Pancreas (tissue), 10 donors: ENCODE measurements at places on chromosomes 3 and 15. TPM values are rescaled to one million over a fixed set of nuclear protein-coding genes. Genes with fewer than 3 reads are reported as not detected.

GRCh38 chr15:68587769-68588385 lies 9.1 kb downstream of the CORO2B start:
- DNase-seq = no peak
- no peaks in the 10 kb centered on the region for H3K4me1 ChIP-seq
- no peaks in the 10 kb centered on the region for H3K36me3 ChIP-seq
- no peak overlapping the region for H3K27ac ChIP-seq
- H3K27me3 ChIP-seq = no peaks in the 10 kb centered on the region

Gene AGBL1
- under 0.01 TPM for polyA plus RNA-seq

DNA sequence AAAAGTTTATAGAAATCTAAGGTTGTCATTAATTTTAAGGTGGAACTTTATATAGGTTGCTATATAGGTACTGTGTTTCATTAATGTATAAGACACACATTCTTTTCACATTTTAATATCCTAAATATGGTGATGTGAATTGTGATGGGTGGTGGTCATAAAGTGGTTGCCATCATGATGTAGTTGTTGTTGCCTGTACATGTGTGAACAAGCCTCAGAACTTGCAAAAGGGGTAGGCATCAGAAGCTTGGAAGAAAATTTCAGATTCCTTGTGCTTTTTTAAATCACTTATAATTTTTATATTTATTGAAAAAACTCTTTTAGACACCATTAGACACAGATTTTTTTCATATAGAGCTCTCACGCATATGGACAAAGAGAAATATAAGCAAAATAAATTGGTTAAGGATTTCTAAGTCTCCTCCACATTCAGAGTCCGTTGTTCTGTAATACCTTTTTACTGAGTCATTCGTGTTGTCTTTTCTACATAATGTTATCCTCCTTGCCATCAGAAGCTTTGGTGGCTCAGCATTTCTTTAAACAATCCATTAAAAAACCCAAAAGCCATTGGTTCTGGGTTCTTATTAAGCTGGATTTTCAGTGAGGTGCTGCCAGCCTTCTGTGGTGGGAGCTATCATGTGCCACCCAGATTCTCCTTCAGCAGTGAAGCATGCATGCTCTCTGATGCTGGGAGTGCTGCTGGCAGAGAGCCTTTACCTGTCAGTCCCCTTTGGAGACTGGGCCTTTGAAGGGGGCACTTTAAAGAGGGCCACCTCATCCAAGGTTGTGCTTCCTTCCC lies 140.4 kb upstream of the GALNT15 start:
- no peak for DNase-seq
- no peaks in the 10 kb centered on the region for H3K4me1 ChIP-seq
- no peaks in the 10 kb centered on the region for H3K27me3 ChIP-seq
- H3K4me3 ChIP-seq = no peak overlapping the region

DNA sequence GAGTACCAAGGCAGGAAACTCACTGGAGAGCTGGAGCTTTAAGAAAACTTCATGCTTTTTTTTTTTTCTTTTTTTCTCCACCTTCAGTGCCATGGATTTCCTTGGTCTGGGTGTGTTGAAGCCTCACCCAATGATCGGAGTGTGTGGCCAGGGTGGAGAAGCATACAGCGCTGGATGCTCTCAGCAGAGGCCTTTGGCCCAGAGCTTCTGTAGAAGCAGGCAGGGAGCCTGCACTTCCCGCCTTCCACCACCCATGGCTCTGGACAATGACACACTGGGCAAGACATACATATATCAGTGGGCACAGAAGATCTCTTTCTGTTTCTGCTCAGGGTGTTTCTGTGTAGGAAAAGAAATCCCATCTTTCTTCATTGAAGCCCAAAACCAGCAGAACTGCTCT lies 55.8 kb upstream of the ACAD9 start:
- DNase-seq = no peak
- no peak overlapping the region for H3K27ac ChIP-seq
- H3K27me3 ChIP-seq = no peaks in the 10 kb centered on the region
- H3K36me3 ChIP-seq = no peaks in the 10 kb centered on the region
- H3K4me3 ChIP-seq = no peak overlapping the region

DNA sequence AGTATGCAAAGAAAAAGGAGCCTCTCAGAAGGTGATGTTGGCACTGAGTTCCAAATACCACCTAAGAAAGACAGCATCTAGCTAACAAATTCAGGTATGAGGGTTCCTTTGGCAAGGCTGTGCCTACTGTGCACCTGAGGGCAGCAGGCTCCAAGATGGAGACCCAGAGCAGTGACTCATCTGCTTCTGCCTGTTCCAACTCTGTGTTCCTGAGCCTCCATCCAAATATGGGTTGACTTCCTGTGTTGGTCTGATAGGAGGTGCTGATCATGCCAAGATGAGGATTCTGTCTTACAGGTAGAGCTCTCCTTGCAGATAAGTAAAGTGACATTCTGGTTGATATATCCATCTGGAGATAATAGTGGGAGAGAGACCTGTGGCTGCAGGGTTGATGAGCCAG lies 26.0 kb downstream of the SV2B start:
- DNase-seq = no peak
- no peak overlapping the region for H3K27ac ChIP-seq
- no peaks in the 10 kb centered on the region for H3K4me1 ChIP-seq
- no peaks in the 10 kb centered on the region for H3K27me3 ChIP-seq
- no peaks in the 10 kb centered on the region for H3K36me3 ChIP-seq

DNA sequence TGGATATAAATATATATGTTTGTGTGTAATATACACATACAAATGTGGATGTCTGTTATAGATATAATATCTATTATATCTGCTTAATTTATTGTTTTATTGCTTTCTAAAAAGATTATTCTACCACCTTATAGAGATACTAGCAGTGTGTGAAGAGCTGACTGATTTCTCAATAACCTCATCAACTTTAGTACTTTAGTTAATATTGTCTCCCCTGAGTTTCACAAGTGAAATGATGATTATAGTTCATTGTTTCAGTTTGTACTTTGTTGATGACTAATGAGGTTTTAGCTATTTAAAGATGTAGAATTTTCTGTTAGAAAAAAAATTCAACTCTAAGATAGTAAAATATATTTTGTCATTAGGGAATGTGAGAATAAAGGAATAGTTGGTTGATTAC lies 11.4 kb downstream of the RSRC1 start:
- DNase-seq = no peak
- H3K4me3 ChIP-seq = no peak overlapping the region
- H3K36me3 ChIP-seq = no peaks in the 10 kb centered on the region
- no peaks in the 10 kb centered on the region for H3K4me1 ChIP-seq
- H3K27ac ChIP-seq = no peak overlapping the region

Gene FGF7
- 3.6 TPM for polyA plus RNA-seq

DNA sequence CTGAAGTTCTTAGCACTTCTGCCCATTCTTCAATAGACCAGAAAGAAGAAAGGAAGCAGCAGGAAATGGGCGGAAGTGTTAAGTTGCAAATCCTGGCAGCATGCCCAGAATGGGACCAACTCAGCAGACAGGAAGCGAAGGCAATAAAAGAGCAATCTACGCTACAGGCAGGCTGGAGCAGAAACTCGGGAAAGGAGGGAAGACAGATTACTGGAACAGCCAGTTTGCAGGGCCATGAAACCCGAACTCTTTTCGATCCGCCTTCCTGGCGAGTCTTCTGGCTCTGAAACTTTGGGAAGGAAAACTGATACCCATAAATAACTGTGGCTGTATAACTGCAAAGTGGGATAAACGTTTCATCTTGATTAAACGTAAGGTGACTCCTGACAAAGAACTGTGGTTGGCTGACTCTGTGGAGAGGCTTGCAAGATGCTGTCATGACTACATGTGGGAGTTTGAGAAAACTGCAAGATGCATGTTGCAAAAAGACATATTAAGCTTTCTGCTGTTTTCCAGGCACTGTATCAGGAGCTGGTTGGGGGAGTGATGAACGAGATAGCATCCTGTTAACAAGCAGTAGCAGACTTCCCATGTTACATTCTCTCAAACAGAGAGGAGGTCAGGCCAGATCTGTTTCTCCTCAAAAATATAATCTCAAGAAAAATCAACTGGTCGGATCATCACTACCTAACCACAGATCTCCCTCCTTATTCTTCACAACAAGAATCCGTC lies 67.8 kb downstream of the FMN1 start:
- no peaks in the 10 kb centered on the region for H3K27me3 ChIP-seq
- no peak overlapping the region for H3K4me3 ChIP-seq
- H3K4me1 ChIP-seq = no peaks in the 10 kb centered on the region
- H3K27ac ChIP-seq = no peak overlapping the region
- DNase-seq = peak; percentile 50
- H3K36me3 ChIP-seq = no peaks in the 10 kb centered on the region

Gene SERPINI2
- 242 TPM for polyA plus RNA-seq

Gene HYAL1
- polyA plus RNA-seq = 11.7 TPM

DNA sequence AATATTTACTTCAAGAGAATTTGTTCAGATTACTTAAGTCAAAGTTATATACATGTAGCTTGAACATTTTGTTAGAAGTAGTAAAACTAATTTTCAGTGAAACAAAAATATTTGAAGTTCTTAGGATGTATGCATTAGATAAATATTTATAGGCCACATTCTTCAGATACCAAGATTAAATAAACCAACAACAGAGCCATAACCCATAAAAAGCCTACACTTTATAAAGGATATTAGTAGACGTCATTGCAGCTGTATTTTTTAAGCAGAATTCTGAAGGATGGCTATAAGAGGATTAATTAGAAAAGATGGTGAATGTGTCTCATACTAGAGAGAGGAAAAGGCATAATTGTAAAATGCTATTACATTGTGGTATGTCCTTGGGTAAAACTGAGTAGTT lies 449.7 kb upstream of the ALCAM start:
- no peaks in the 10 kb centered on the region for H3K27me3 ChIP-seq
- no peaks in the 10 kb centered on the region for H3K4me1 ChIP-seq
- H3K36me3 ChIP-seq = no peaks in the 10 kb centered on the region

Gene CADM2
- polyA plus RNA-seq = 0.31 TPM

- H3K27ac ChIP-seq = no peak overlapping the region
- DNase-seq = no peak
- H3K27me3 ChIP-seq = no peaks in the 10 kb centered on the region
- H3K4me1 ChIP-seq = peaks cover 22% of the 10 kb centered on the region
- no peak overlapping the region for H3K4me3 ChIP-seq
Measured at GRCh38 chr3:182713743-182714517, 79.4 kb upstream of the ATP11B start.

Gene ADGRG7
- not detected for polyA plus RNA-seq

Gene FEZF2
- polyA plus RNA-seq = 0.12 TPM

Gene CKMT1B
- polyA plus RNA-seq = 2.7 TPM

Gene KLHL24
- polyA plus RNA-seq = 6.2 TPM

GRCh38 chr3:157166561-157166960 lies 6.6 kb upstream of the CCNL1 start:
- no peak overlapping the region for H3K27ac ChIP-seq
- no peak overlapping the region for H3K4me3 ChIP-seq
- H3K36me3 ChIP-seq = no peaks in the 10 kb centered on the region
- H3K27me3 ChIP-seq = no peaks in the 10 kb centered on the region

DNA sequence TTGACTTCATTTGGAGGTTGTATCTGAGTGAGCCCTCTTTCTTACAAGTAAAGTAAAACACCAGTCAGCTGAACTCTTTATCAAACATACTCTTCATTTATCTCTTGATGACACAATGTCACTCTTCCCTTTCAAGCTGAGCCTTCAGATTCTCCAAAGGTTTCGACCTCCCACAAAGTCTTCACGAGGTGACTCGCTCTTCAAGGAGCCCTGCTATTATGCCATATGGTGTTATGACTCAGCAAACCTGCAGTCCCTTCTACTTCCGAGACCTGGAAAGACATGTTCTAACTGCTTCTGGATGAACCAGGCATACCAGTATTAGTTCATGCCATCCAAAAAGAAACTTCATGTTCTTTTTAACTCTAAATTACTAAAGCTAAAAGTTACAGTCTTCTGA lies 23.1 kb downstream of the AADAC start:
- no peaks in the 10 kb centered on the region for H3K36me3 ChIP-seq
- H3K4me3 ChIP-seq = no peak overlapping the region
- DNase-seq = peak; percentile 23
- H3K4me1 ChIP-seq = peaks cover 15% of the 10 kb centered on the region
- H3K27ac ChIP-seq = no peak overlapping the region

DNA sequence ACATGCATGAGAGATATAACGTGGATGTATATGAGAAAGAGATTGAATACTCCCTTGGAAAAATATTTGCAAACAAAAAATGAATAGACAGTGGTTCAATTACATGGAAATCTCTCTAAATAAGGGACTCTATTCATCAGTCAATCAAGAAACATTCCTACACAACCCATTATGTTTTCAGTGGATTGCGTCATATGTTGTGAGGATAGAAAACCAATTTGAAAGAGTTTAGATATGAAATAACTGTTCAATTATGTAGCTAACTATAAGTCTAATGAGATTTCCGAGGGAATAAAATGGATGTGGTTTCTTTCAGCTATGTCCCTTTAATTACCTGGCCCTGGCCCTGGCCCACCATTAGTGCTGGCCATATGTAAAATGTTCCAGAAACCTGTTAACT lies 86.7 kb upstream of the TMCO5A start:
- H3K4me1 ChIP-seq = no peaks in the 10 kb centered on the region
- H3K36me3 ChIP-seq = no peaks in the 10 kb centered on the region
- H3K27ac ChIP-seq = no peak overlapping the region

- H3K4me3 ChIP-seq = no peak overlapping the region
- peaks cover 7% of the 10 kb centered on the region for H3K4me1 ChIP-seq
- H3K36me3 ChIP-seq = peaks cover 19% of the 10 kb centered on the region
- H3K27me3 ChIP-seq = no peaks in the 10 kb centered on the region
- DNase-seq = peak; percentile 41
Measured at GRCh38 chr3:101677436-101678286, 729 bp upstream of the ZBTB11 start.

- no peak overlapping the region for H3K27ac ChIP-seq
- no peaks in the 10 kb centered on the region for H3K27me3 ChIP-seq
- no peaks in the 10 kb centered on the region for H3K36me3 ChIP-seq
- H3K4me3 ChIP-seq = no peak overlapping the region
Measured at GRCh38 chr3:11475324-11475723, 168.4 kb downstream of the VGLL4 start.

Gene ZNF662
- polyA plus RNA-seq = 10.3 TPM

DNA sequence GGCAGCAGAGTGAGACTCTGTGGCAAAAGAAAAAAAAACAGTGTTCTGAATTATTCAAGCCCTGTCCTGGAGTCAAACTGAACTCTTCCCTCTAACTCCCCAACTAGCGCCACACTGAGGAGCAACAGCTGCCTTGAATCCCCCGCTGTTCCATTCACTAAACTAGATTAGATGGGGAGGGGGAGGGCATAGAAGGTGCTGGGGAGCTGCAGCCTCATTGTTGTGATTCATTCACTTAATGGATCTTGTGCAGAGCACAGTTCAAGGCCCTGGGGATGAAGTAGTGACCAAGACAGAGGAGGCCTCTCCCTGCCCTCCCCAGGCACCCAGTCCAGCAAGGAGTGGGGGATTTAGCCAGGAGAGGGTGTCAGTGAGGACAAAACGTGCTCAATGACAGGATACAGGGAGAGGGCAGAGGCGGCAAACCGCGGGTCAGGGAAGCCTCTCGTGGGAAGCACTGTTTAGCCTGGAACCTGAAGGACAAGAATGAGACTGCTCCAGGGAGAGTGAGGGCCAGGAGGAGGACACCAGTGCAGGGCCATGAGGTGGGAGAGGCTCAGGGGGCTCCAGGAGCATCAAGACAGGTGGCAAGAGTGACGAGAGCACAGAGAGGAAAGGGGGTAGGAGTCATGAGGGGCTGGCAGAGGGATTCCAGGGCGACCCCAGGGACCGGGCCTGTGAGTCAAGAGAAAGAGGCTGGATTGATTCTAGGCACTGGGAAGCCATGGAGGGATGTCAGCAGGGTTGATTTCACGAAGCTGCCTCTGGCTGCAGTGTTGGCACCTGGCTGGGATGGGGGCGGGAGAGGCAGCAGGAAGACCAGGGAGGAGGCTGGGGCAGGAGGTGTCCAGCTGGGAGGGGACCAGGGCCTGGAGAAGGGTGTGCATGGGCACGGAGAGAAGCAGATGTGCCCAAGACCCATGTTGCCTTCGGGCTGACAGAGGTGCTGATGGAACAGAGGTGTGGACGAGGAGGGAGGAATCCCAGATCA lies 31.4 kb downstream of the ALS2CL start:
- H3K27ac ChIP-seq = no peak overlapping the region
- no peak for DNase-seq
- no peak overlapping the region for H3K4me3 ChIP-seq
- no peaks in the 10 kb centered on the region for H3K27me3 ChIP-seq
- H3K4me1 ChIP-seq = no peaks in the 10 kb centered on the region
- no peaks in the 10 kb centered on the region for H3K36me3 ChIP-seq
